ENCODE measurements at places on chromosomes 3 and 15. TPM values are rescaled to one million over a fixed set of nuclear protein-coding genes. Genes with fewer than 3 reads are reported as not detected.

The GOLGA8K gene
- 0.32 TPM for total RNA-seq

The OSTN gene
- not detected for total RNA-seq

The NLGN1 gene
- total RNA-seq: not detected

DNA sequence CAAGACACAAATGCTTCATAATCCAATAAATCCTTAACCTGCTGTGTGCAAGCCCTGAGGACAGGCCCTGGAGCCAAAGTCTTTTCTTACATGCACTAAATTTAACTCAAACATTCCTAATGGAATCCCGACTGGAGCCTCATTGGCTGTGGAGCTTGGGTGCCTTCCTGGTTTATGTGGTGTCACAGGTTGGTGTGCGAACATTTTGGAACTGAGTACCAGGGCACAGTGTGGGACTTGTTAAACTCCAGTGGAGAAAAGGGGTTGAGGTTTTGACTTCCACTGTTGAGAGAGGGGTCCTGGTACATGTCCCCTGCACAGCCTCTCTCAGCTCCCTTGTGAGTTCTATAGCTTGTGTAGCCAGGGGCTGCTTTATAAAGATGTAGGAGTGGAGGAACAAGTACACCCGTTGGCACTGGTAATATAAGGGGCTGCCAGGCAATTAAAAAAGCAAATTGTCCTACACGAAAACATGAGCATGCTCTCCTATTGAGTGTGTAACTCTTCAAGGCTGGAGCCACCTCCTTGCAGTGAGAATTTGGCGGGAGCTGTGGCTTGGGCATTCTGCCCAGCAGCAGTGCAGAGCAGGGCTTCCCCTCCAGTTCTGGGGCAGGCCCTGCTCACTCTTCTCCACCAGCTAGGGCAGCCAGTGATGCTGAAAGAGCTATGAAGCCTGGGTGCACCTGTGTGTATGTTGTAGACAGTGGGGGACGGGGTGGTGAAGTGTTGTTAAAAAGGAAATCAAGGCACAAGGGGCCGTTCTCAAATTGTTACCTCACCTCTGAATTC lies 218.1 kb downstream of the CLSTN2 start:
- no peaks in the 10 kb centered on the region for H3K36me3 ChIP-seq
- no peaks in the 10 kb centered on the region for H3K4me1 ChIP-seq
- no peak for DNase-seq
- H3K27me3 ChIP-seq: no peaks in the 10 kb centered on the region
- H3K4me3 ChIP-seq: no peak overlapping the region

GRCh38 chr3:120062474-120062873 lies 31.8 kb downstream of the GSK3B start:
- no peak for DNase-seq
- H3K36me3 ChIP-seq: peaks cover 12% of the 10 kb centered on the region
- H3K4me3 ChIP-seq: no peak overlapping the region
- H3K27me3 ChIP-seq: no peaks in the 10 kb centered on the region
- H3K27ac ChIP-seq: no peak overlapping the region

GRCh38 chr3:133055339-133055738 lies 17.1 kb downstream of the TMEM108 start:
- DNase-seq: no peak
- peaks cover 8% of the 10 kb centered on the region for H3K27me3 ChIP-seq
- no peaks in the 10 kb centered on the region for H3K4me1 ChIP-seq
- no peak overlapping the region for H3K4me3 ChIP-seq
- H3K36me3 ChIP-seq: no peaks in the 10 kb centered on the region

DNA sequence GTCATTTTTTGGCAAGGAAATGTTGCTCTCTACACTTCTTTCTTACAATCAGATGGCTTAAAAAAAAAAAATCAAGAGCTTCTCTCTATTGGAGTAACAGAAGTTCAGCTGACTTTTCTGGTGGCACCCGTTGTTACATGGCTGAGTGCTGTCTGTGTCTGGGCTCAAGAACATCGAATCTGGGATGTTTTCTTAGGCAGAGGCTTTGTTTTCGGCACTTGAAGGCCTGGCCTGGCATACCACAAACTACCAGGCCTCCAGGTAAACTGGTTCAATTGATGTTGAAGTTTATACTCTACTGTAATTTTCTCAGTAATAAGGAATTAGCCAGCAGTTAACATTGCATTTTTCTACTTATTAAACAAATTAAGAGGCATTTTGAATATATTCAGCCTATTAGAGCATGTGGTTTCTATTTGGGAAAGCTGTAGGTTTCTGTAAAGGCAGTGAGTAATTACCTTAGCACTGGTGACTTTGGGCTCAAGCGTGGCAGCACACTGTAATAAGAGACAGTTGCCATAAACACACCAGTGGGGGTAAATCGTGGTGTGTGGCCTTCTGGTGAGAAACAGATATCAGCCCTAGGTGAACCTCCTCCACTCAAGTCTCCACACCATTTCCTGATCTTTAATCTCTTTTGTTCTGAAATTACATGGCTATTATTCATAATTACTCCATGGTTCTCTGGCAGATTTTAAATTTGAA lies 544.7 kb downstream of the MECOM start:
- no peaks in the 10 kb centered on the region for H3K4me1 ChIP-seq
- DNase-seq: no peak
- no peaks in the 10 kb centered on the region for H3K27me3 ChIP-seq
- no peak overlapping the region for H3K27ac ChIP-seq
- H3K4me3 ChIP-seq: no peak overlapping the region

GRCh38 chr3:65939801-65940246 lies 98.9 kb downstream of the MAGI1 start:
- H3K27me3 ChIP-seq: no peaks in the 10 kb centered on the region
- H3K4me1 ChIP-seq: no peaks in the 10 kb centered on the region
- no peak for DNase-seq
- no peak overlapping the region for H3K4me3 ChIP-seq
- H3K36me3 ChIP-seq: no peaks in the 10 kb centered on the region
- no peak overlapping the region for H3K27ac ChIP-seq

DNA sequence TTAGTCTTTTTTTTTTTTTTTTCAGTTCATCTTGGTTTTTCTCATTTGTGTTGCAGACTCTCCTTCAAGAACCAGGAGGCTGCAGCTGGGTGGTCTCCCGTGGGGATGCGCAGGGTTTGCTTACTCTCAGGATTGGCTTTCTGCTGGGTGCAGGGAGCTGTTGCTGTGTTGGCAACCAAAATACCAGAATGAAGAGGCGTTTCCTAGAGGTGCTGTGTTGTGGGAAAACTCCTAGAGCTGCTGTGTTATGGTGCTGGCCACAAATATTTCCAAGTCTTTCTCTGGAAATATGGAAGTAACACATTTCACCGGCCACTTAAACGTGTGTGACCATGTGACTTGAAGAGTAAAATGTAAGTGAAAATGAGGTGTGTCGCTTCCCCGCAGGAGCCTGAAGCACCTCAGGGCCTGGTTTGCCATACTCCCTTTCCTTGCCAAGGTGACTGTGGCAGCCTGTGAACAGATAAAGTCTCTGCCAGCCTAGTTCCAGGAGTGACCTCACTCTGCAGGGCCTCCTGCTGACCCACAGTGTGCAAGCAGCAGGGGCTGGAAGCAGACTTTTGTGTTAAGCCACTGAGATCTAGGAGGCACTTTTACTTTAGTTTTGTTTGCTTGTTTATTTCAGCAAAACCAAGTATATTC lies 258.9 kb downstream of the ADAMTS17 start:
- H3K36me3 ChIP-seq: no peaks in the 10 kb centered on the region
- no peaks in the 10 kb centered on the region for H3K4me1 ChIP-seq
- H3K4me3 ChIP-seq: no peak overlapping the region
- no peak for DNase-seq
- peaks cover 2% of the 10 kb centered on the region for H3K27me3 ChIP-seq

Data from activated T-helper 1 cell treated with anti-CD3 and anti-CD28 coated beads, Interleukin-12 subunit alpha, Interleukin-12 subunit beta, Interleukin-2, Interleukin-4 antibody, amounts not matched to agents 30 ng/mL and 10 ng/mL and 1 ng/mL, durations not matched to agents 14 hours and 24 hours and 36 hours (primary cell).